ENCODE measurements at places on chromosomes 5 and 9. TPM values are rescaled to one million over a fixed set of nuclear protein-coding genes. Genes with fewer than 3 reads are reported as not detected.
A peak's percentile ranks its signal among the peaks of the same experiment; 100 is the strongest.

DNA sequence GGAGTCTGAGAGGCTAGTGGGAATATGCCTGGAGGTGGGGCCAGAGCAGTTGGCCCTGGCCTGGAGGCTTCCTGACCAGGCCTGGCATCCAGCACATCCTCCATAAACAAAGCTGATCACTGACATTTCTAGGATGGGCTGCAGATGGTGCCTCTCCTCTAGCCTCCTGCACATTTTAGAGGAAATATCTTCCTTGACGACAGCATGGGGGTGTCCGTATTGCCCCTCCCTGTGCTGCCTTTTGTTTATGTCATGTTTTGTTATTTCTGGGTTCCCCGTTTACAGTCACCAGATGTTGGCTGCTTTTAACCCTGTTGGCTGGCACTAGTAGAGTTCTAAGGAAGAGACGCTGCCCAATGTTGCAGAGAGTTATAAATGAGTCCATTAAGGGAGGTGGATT lies 148.5 kb downstream of the PHF2 start:
- DNase-seq, result no peak

DNA sequence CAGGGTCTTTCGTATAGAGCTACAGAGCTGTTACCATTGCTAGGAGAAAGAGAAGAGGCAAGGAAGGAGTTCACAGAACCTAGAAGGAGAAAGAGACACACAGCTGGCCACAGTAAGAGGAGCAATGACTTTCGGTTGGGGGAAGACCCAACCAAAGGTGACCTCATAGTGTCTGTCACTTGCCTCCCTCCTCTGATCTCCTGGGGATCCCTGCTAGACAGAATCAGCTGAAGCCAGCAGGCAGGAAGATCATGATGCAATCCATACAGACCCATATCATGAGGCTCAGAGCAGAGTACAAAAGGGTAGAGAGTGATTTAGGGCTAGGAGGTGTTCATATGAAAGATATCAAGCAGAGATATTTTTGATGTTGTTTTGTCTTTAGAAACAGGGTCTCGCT lies 26.0 kb upstream of the EPB41L4B start:
- DNase-seq, result no peak

DNA sequence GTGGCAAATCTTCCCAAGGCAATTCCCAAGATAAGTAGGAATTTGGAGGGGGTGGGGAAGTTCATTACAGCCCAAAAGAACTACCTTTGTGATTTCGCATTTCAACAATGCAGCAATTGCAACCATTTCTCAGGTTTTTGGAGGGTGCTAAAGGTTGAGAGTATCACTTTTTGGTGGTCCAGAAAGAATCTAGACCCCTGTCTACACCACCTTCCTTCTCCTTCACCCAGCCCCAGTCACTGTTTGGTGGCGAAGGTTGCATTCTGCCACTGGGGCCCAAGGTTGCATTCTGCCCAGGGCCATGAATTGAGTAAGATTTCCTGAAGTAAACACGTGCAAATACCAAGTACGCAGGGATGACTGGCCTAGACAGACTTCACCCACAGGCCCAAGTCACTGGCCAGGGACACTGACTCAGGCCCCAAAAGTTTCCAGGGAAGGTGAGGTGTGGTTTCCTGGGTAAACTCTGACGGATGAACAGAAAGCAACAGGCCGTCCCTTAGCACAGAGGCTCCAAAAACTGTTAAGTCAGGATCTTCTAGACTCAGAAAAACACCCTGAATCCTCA lies 5.7 kb downstream of the PDE6A start:
- no peak for DNase-seq

GRCh38 chr5:66596636-66597182 lies 516 bp downstream of the MAST4 start:
- peak; percentile 26 for DNase-seq

GRCh38 chr9:24118190-24118589 lies 292.1 kb upstream of the ELAVL2 start:
- DNase-seq, result no peak

DNA sequence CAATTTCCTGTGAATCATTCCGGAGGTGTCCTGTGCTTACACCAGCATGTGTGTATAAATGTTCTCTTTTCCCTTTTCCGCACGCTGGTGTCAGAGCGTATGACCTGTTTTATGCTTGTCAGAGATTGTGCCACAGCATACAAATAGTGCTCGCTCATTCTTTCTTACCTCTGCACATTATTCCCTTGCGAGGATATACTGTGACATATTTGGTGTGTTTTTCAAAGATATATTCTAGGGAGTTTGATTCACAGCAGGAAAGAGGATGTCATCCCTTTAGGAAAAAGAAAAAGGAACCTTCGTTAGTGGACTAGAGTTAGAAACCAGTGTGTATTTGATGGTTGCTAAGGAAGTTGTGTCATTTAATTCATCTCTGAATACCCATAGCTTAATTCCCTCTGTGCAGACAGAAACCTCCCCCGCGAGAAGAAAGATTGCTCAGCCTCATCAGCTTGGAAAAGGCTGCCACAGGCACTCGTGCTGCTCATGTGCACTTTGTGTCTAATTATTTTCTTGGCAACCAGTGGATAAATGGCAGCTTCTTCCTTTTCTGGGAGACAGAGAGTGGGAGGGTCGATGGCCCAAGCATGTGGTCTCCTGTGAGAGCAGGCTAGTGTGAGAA lies 14.7 kb upstream of the CCIN start:
- DNase-seq, result peak; percentile 23

- DNase-seq, result no peak
Measured at GRCh38 chr5:149632311-149633251, 51.3 kb downstream of the ARHGEF37 start.

GRCh38 chr9:79026316-79026715 lies 545.4 kb upstream of the TLE4 start:
- no peak for DNase-seq

ARHGEF37 gene
- total RNA-seq, result 5.9 TPM

CORO2A gene
- 0.66 TPM for total RNA-seq

ARL14EPL gene
- total RNA-seq, result not detected

PPP3R2 gene
- not detected for total RNA-seq

All from body of pancreas (tissue), 4 donors.